ENCODE measurements at places on chromosomes 3 and 15. TPM values are rescaled to one million over a fixed set of nuclear protein-coding genes. Genes with fewer than 3 reads are reported as not detected.

The ANKRD63 gene
- not detected for total RNA-seq

The FBXL2 gene
- 0.91 TPM for total RNA-seq

The C3orf22 gene
- not detected for total RNA-seq

The SLCO2A1 gene
- total RNA-seq: 69.1 TPM

The CTNNB1 gene
- total RNA-seq: 253 TPM

The RARRES1 gene
- total RNA-seq: 5.0 TPM

The FGF12 gene
- 26.7 TPM for total RNA-seq

The NDN gene
- total RNA-seq: 30.7 TPM

The RTP4 gene
- total RNA-seq: 8.3 TPM

The ADGRG7 gene
- not detected for total RNA-seq

The PIGZ gene
- total RNA-seq: 2.7 TPM

The CP gene
- total RNA-seq: 54.5 TPM

The DNAH12 gene
- not detected for total RNA-seq

The CYB561D2 gene
- 22.0 TPM for total RNA-seq

DNA sequence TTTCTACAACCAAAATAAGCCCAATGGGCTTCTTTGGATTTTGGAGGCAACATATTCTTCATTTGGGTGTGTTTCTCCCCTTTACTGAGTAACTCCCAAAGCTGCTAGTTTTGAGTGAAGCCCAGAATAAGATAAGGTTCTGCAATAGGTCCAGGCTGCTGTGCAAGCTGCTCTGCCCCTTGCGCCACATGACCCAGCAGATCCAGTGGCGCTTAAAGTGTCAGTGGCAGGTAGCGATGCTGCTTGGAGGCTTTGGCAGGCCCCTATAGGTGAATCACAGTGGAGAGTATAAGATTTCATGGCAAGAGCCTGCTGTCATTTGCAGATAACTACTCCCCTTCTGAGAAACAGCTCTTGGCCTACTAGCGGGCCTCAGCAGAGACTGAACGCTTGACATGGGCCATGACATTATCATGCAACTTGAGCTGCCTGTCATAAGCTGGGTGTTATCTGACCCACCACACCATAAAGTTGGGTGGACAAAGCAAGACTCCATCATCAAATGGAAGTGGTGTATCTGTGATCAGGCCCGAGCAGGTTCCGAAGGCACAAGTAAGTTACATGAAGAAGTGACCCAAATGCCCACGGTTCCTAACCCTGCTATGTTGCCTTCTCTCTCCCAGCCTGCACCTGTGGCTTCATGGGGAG lies 88.4 kb upstream of the OXTR start:
- no peak for DNase-seq
- no peak overlapping the region for H3K27ac ChIP-seq
- H3K27me3 ChIP-seq: no peaks in the 10 kb centered on the region
- no peaks in the 10 kb centered on the region for H3K4me1 ChIP-seq

DNA sequence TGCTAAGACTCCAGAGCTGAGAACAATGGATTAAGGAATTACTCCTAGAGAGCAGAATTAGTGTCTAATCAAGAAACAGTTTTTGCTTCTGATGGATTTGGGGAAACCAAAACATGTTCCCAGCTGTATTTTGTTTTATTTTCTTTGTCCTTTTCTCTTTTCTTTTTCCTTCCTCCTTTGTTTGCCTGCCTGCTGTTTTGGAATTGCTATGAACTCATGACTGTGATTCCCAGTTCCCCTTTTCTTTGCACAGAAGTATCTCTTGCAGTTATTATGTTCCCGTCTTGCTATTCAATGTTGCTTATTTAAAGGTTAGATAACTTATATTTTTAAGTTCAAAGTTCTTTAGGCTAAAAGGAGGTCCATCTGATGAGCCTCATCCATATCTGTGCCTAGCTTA lies 77.0 kb upstream of the GBE1 start:
- no peak for DNase-seq
- H3K27ac ChIP-seq: no peak overlapping the region
- H3K4me3 ChIP-seq: no peak overlapping the region
- H3K4me1 ChIP-seq: no peaks in the 10 kb centered on the region

DNA sequence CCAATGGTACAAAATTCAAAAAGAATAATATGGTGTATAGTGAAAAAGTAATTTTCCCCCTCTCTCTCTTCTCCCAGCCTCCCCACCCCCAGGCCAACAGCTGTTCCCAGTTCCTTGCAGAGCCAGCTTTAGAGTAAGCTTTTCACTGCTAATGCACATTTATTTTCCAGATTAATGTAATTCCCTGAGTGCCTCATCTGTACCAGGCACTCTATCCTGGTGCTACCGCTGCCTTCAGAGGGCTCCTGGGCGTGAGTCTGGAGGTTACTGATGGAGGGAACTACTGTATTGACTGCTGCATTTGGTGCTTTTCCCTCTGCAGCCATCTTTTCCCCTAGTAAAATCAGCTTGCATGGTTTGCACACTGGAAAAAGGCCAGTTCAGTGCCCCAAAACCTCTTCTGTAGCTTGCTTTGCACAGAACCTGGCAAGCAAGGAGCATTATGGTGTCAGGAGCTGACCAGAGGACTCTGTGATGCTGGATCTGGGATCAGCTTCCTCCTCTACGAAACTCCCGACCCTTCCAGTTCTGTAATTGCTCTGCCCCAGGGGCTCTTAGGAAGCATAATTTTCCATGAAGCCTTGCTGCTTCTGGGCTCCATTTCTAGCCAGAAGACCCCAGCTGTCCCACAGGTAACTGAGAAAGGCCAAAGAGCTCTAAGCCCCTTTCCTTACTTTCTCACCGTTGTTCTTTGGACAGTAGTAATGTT lies 8.5 kb upstream of the USP3 start:
- no peak for DNase-seq
- H3K4me1 ChIP-seq: peaks cover 48% of the 10 kb centered on the region
- no peaks in the 10 kb centered on the region for H3K27me3 ChIP-seq

GRCh38 chr3:15623535-15624440 lies 22.2 kb downstream of the BTD start:
- DNase-seq: no peak
- H3K36me3 ChIP-seq: no peaks in the 10 kb centered on the region
- H3K27ac ChIP-seq: no peak overlapping the region
- peaks cover 17% of the 10 kb centered on the region for H3K4me1 ChIP-seq
- no peak overlapping the region for H3K4me3 ChIP-seq
- no peaks in the 10 kb centered on the region for H3K27me3 ChIP-seq

- H3K36me3 ChIP-seq: no peaks in the 10 kb centered on the region
- no peaks in the 10 kb centered on the region for H3K27me3 ChIP-seq
- peaks cover 6% of the 10 kb centered on the region for H3K4me1 ChIP-seq
- no peak for DNase-seq
- peak overlapping the region; percentile 4 for H3K27ac ChIP-seq
- H3K4me3 ChIP-seq: no peak overlapping the region
Observed at GRCh38 chr15:72852273-72852672, 68.7 kb upstream of the ADPGK start.

GRCh38 chr3:48694610-48695392 lies 9.1 kb upstream of the NCKIPSD start:
- no peaks in the 10 kb centered on the region for H3K27me3 ChIP-seq
- H3K36me3 ChIP-seq: peaks cover 61% of the 10 kb centered on the region
- no peak overlapping the region for H3K4me3 ChIP-seq
- peak overlapping the region; percentile 74 for H3K27ac ChIP-seq
- H3K4me1 ChIP-seq: peaks cover 5% of the 10 kb centered on the region

DNA sequence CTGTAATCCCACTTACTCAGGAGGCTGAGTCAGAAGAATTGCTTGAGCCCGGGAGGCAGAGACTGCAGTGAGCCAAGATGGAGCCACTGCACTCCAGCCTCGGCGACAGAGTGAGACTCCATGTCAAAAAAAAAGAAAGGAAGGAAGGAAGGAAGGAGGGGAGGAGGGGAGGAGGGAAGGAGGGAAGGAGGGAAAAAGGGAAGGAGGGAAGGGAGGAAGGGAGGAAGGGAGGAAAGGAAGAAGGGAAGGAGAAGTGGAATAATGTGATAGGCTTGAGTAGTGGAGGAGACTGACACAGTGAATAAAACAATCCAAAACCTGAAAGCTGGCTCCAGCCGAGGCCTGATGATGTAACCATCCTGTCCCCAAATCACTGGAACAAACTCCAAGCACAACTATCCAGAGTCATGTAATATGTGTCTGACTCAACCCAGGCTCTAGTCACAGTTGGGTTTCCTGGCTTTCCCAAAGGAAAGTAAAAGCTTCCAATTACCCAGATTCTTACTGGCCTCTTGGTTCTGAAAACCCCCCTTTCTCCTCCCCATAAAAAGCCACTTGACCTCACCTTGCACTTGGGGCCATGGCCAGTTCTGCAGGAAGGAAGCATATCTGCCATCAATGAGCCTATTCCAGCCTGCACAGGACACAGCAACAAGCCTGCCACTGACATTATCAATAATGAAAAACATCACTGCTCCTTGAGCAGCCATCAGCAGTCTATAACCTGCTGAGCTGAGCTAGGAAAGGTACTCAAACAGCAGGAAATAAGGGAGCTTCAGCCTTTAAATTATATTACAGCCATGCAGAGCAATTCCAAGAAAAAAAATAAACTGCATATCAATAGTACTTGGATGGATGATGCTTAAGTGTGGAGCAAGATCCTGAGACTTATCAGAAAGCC lies 48.3 kb downstream of the MB21D2 start:
- no peaks in the 10 kb centered on the region for H3K27me3 ChIP-seq
- no peaks in the 10 kb centered on the region for H3K36me3 ChIP-seq
- peaks cover 27% of the 10 kb centered on the region for H3K4me1 ChIP-seq
- H3K4me3 ChIP-seq: no peak overlapping the region
- H3K27ac ChIP-seq: no peak overlapping the region
- DNase-seq: no peak

DNA sequence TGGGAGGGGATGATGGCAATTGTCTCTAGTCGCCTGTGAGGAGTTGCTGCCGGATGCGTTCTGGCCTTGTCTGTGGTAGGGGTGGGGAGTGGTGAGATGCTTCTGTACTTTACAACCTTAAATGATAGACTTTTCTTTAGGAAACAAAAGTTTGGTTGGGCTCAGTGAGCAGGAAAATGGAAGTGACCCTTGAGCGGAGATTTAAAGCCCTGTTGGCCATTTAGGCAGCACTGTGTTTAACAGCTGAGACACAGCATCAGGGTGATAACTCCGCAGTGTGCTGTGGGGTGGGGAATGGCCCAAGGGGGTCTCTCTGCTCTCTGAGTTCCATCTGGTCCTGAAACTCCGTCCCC lies 36.6 kb downstream of the SPSB4 start:
- peak; percentile 11 for DNase-seq
- no peaks in the 10 kb centered on the region for H3K4me1 ChIP-seq
- H3K27me3 ChIP-seq: peaks cover 14% of the 10 kb centered on the region
- H3K36me3 ChIP-seq: no peaks in the 10 kb centered on the region
- no peak overlapping the region for H3K27ac ChIP-seq

- H3K4me1 ChIP-seq: no peaks in the 10 kb centered on the region
- H3K27me3 ChIP-seq: no peaks in the 10 kb centered on the region
- no peak overlapping the region for H3K27ac ChIP-seq
- H3K4me3 ChIP-seq: no peak overlapping the region
- no peak for DNase-seq
- no peaks in the 10 kb centered on the region for H3K36me3 ChIP-seq
Observed at GRCh38 chr15:25635191-25635590, 196.4 kb upstream of the UBE3A start.

DNA sequence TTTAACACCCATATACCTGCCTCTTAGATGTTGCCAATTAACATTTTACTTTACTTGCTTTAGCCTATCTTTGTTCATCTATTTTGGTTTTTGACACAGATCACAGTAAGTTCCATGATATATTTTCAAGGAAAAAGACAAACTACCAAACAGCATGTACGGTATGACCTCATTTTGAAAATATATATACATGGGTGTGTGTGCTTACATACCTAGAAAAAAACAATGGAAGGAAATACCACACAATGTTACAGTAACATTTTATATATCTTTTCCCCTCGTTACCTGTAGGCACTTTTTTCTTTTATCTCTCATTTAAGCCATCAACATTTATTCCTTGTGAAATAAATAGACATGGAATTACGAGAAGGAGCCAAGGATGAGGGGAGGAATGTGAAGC lies 170.0 kb downstream of the FOXP1 start:
- no peak overlapping the region for H3K4me3 ChIP-seq
- H3K27me3 ChIP-seq: no peaks in the 10 kb centered on the region
- H3K4me1 ChIP-seq: peaks cover 77% of the 10 kb centered on the region
- no peak overlapping the region for H3K27ac ChIP-seq

- H3K4me1 ChIP-seq: no peaks in the 10 kb centered on the region
- H3K4me3 ChIP-seq: no peak overlapping the region
- peaks cover 2% of the 10 kb centered on the region for H3K36me3 ChIP-seq
Observed at GRCh38 chr15:34239151-34239808, 14.5 kb downstream of the EMC4 start.

DNA sequence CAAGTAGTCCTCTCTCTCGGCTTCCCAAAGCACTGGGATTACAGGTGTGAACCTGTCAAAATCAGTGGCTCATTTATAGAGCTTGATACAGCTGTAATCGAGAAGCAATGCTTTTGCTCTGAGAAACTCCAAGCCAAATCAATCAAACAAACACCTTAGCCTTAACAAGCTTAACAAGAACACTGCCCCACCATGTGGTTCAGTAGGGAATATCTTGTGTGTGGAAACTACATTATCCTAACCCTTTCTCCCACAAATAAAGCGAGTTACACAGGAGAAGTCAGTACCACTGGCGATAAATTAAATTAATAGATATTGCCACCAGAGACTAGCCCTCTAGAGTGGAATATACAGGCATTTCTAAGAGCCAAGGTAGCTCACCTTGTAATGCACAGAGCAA lies 13.9 kb downstream of the CDAN1 start:
- H3K27ac ChIP-seq: no peak overlapping the region
- no peak overlapping the region for H3K4me3 ChIP-seq
- peaks cover 64% of the 10 kb centered on the region for H3K36me3 ChIP-seq
- H3K27me3 ChIP-seq: no peaks in the 10 kb centered on the region

DNA sequence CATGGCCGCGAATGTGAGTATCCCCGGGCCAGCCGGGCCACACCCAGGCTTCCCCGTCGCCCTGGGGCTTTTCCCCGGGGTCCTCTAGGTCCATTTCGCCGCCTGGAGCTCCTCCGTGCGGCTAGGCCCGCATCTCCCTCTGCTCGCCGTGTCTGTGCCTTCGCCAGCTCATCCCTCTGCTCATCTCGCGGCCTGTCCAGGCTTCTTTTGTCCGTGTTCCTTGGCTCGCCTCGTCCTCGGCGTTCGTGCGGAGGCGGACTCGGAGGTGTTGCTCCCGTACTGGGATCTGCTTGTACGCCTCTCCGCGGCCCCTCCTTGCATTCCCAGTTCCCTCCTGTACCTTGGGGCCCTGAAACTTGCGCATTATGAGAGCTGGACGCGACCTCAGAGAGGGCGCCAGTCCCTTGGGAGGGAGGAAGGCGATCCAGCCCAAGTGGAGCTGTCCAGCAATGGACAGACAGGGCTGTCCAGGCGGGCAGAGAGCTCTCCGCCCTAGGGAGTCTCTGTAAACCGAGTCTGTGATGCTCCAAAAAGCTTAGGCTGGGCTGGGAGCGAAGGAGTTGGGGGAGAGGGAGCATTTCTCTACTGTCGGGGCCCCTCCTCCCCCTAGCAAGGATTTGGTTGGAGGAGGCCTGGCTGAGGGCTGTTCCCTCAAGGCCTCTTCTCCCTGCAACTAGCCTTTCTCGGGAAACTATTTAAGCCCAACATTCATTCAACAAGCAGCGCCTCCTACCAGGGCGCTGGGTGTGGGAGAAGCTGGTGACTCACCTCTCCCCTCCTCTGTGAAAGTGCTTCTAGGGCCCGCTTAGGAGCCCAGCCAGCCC lies 553 bp downstream of the TMEM43 start:
- no peaks in the 10 kb centered on the region for H3K27me3 ChIP-seq
- peaks cover 22% of the 10 kb centered on the region for H3K4me1 ChIP-seq
- DNase-seq: no peak
- H3K27ac ChIP-seq: peak overlapping the region; percentile 90

All from spleen (tissue), 13 donors.